ENCODE measurements at places on chromosomes 12 and 14.

DNA sequence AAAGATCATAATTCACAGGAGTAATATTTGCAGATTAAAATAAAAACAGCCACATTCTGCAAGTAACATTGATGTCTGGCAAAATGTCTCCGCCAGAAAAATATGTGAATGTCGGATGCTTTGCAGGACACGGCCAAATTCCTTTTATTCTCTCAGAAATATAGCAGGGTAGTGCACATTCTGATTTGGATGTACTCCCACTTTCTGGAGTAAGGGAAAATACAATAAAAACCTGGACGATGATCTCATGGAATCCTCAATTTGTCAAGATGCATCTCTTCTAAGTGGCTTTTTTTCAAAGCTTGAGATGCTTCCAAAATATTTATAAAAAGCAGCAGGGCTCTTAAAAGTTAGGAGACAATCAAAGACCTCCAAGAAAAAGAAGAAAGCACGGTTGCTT lies 133.3 kb downstream of the TBX5 start:
- DNase-seq, result no peak

GRCh38 chr12:105539735-105540134 lies 209.2 kb downstream of the C12orf75 start:
- DNase-seq, result no peak

DNA sequence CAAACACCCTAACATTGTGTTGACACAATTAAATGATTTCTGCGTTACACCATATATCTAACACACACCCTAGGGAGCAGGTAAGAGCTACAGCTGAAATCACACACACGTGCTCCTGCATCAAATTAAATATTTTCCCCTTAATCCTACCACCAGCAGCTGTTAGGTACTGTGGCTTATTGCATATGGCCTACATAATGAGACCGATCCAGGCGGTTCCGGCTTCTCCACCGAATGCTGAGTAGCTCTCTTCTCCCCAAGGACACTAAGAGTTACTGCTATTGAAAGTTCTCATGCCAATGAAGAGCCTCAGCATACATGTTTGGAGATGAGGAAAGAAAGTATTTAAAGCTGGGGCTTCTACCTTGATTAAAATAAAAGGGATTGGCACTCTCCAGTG lies 472.2 kb upstream of the STXBP6 start:
- DNase-seq, result no peak

DNA sequence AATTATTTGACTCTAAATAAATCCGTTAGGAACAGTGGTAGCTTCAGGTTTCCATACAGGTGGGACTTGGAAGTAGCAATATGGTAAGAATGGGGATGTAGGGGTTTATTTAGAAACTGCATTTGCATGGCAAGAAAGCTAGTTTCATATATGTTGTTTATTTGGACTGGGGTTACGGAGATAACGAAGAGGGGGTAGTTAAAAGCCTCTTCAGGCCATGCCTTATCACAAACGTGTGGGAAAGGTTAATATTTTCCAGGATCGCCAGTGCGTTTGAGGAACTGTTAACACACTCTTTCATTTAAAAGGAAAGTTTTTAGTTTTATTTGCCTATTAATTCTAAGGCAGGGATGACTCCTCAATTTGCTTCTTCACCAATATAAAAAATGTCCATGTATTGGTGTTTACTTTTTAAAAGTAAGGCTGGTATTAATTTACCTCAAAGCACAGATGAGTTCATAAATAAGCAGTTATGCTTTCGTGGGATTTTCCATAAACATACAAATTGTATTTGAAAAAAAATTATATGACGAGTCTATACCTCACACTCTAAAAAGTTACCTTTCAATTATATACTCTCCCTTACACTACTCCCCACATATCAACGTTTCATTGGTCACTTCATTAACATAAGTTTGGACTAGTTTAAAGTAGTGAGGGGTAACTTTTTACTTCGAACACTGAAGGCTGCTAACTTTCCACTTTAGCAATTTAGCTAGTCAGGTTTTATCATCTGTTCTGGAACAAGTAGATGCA lies 814 bp downstream of the RAB2B start:
- DNase-seq, result no peak

GRCh38 chr12:19410211-19410610 lies 29.1 kb upstream of the AEBP2 start:
- DNase-seq, result no peak

- DNase-seq, result no peak
These were observed 53.1 kb downstream of the EIF2S3B start for GRCh38 chr12:10558789-10559188.

DNA sequence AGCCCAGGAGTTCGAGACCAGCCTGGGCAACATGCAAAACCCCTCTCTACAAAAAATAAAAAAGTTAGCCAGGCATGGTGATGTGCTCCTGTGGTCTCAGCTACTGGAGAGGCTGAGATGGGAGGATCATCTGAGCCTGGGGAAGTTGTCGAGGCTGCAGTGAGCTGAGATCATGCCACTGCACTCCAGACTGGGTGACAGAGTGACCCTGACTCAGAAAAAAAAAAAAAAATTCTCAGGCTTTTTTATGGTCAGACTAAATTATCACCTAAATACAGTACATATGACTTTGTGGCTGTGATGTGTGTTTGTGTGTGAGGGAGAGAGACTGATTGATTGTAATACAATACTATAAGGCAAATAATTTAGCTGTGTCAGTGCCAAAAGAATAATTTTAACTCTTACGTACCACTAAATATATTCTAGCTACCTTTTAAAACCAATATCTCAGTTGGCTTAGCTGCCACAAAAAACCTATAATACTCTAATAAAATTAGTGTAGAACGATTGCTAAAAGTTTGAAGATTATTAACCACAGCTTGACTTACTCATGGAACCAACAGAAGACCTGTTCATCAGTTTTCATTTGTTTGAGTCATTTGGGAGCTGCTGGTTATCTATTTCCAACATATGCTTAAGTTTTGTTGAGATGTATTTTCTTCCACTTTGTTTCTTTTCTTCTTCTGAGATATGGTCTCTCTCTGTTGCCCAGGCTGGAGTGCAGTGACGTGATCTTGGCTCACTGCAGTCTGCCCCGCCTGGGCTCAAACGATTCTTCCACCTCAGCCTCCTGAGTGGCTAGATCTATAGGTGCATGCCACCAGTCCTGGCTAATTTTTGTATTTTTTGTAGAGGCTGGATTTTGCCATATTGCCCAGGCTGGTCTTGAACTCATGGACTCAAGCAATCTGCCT lies 58.0 kb downstream of the DIP2B start:
- DNase-seq, result no peak

DNA sequence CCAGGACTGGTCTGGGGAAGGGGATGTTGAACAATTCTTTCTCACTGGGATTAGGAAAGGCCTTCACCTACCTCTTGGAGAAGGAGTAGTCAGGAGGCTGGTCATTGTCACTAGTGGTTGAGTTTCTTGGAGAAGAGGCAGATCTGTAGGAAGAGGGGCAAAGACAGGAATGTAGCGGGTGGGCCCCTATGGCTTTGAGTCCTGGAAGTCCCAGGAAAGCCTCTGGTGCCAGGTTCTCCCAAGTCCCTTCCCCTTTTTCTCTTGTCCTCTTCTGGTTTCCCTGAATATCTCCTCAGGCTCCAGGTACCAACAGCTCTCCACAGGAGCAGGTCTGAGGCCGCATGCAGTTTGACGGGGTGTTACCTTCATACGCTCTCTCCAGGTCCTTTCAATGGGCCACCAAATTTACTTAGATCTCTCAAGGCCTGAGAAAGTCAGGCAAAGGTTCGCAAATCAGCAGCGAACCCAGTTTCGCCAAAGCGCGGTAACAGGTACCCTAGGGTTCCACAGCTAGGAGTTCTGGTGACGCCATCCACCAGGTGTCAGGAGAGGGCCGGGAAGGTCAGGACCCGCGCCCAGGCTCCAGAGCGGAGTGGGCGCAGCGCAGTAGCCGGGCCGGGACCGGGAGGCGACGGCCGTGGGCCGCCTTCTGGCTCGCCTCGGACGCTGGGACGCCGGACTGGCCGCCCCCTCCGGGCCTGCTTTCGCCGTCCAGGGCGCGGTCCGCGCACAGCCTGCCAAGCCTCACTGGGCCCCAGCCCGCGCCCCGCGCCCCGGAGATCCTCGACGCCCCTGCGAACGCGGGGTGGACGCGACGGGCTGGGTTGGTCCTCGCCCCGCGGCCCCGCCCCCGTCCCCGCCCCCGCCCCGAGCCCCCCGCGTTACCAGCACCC lies 795 bp downstream of the SMAGP start:
- peak; percentile 90 for DNase-seq

DNA sequence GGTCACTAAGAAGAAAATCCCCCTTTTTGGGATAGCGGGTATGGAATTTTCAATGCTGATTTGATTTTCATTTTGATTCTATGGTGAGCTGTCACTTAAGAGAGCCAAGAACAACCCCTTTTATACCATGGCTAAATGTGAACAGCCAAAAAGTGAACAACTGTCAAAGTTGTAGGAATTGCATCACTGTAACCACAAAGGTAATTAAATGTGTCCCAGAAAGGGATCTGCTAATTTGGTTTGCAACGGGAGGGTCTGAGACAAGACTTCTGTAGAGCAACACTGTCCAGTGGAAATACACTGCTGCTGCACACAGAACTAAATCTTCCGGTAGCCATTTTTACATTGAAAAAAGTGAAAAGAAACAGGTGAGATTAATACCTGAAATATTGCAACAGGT lies 14.6 kb downstream of the CHST11 start:
- no peak for DNase-seq

- no peak for DNase-seq
These were observed 44.9 kb downstream of the CHST11 start for GRCh38 chr12:104501660-104502059.

DNA sequence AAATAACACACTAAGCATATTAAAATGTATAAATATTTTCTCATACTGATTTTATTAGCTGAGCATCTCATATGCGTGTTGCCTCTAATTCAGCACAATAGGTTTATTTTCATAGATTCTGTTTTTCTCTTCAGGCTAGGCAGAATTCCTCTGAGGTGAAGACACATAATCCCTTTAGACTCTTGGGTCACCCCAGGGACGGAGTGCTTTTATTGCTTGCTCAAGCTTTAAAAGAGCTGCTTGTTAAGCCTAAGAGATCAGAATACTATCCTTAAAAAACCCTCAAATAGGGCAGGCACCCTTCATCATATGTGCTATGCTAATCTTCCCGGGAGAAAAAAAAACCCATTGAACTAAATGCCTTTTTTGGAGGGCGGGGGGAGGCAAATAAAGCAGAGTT lies 390.1 kb downstream of the KCNH5 start:
- DNase-seq, result no peak

GRCh38 chr14:23297611-23298277 lies 4.9 kb downstream of the PPP1R3E start:
- no peak for DNase-seq

- no peak for DNase-seq
These were observed 56.7 kb downstream of the EPS8 start for GRCh38 chr12:15732341-15733061.

DNA sequence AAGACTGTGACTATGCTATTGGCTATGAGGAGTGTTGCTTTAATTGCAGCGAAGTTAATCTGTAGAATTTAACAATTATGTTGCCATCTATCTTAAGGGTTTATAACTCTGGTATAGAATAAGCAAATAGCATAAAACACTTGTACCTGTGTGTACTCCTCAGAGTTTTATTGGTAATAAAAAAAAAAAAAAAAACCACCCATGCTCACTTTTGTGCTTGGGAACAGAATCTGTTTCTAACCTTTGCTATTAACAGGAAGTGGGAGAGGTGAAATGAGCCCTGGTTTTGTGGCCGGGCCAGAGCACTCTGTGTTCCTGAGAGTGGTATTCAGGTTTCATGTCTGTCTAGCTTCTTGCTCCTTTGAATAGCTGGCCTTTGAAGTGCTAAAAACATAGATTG lies 53.1 kb downstream of the PDE3A start:
- no peak for DNase-seq

DNA sequence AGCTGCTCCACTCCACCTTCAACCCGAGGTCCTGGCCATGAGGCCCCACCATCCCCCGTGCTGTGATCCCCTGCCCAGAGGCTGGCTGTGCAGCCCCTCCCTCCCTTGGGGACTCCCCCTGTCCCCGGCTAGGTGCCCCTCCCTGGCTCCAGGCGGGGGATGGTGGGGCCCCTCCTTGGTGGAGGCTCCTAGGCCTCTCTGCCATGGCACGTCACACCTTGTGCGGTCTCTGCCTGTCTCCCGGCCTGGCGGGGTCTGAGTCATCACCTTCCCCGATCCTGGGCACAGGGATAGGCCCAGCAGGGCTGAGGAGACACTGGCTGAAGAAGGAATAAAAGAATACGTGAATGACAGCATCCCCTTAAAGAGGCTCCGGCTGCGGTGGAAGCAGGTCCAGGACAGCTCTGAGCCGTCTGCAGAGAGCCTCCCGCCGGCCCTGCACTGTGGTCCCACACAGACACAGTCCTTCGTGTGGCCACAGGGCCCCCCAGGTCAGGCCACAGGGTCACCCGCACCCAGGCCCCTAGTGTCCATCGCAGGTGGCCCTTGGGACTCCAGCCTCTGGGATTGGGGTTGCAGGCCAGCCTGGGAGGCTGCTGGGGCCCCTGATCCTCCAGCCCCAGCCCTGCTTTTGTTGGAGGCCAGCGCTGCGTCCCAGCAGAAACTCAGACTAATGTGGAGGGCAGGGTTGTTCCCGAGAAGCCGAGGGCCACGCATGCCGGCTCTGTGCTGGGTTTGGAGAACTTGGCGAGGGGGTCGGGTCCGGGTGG lies 43.6 kb downstream of the KIF26A start:
- DNase-seq, result no peak

GRCh38 chr12:97875064-97875463 lies 412.5 kb downstream of the RMST start:
- peak; percentile 28 for DNase-seq

DNA sequence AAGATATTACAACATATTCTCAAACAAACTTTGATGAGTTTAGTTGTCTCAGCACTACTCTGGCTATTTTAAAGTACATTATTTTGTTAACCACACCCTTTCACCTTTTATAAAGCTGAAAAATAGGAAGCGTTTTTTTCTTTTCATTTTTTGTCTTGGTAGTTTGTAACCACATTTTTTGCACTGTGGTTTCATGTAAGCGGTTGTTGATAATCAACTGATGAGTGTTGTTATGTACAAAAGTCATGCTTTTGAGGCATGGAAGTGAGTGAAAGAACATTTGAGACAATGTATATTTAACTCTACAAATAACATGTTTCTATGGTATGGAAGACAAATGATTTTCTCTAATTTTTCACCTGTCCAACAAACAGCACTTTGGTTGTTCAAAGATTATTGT lies 52.1 kb upstream of the ATP2B1 start:
- no peak for DNase-seq

DNA sequence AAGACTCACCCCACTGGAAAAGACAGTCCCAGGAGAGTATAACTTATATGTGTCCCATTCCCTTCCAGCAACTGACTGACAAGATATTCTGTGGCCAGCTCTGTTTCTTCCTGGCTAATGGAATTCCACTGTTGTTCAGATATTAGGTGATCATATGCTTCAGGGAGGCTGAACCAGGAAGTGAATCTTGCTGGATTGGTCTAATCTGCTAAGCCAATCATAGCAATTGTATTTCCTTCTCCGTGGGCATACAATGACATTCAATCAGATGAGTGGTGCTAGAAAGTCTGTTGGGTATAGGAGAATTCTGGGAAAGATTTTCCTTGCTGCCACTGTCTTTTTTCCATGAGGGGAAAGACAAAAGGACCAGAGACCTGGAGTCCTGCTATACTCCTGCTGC lies 12.1 kb downstream of the PYGL start:
- no peak for DNase-seq
